ENCODE measurements at places on chromosomes 2 and 18.

DNA sequence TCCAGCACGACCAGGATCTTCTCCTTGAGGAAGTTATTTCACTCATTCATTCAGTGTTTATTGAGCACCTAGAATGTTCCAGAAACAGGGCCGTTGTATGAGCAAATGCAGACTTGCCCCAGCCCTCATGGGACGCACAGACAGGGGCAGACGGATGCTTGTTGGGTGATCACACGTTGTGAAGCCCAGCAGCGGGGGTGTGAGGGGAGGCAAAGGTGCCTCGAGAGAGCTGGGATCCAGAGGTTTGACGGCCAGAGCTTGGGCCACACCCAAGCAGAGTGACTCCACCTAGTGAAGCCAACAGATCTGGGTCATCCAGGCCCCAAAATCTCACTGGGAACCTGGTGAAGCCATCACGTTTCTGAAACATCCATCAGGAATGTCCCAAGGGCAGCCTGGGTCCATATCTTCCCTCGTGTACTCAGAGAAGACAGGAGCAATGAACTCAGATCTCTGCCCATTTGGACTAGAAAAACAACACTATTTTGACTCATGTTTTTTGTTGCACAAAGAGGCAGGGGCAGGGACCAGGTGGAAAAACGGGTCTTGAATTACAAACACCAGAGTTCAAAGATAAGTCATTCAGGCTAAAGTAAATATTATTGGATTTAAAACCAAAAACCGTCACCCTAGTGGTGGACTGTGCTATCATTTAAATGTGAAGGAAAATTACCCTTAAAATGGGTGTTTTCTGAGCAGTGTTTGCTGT lies 54.9 kb upstream of the RBM44 start:
- peak; percentile 19 for DNase-seq

DNA sequence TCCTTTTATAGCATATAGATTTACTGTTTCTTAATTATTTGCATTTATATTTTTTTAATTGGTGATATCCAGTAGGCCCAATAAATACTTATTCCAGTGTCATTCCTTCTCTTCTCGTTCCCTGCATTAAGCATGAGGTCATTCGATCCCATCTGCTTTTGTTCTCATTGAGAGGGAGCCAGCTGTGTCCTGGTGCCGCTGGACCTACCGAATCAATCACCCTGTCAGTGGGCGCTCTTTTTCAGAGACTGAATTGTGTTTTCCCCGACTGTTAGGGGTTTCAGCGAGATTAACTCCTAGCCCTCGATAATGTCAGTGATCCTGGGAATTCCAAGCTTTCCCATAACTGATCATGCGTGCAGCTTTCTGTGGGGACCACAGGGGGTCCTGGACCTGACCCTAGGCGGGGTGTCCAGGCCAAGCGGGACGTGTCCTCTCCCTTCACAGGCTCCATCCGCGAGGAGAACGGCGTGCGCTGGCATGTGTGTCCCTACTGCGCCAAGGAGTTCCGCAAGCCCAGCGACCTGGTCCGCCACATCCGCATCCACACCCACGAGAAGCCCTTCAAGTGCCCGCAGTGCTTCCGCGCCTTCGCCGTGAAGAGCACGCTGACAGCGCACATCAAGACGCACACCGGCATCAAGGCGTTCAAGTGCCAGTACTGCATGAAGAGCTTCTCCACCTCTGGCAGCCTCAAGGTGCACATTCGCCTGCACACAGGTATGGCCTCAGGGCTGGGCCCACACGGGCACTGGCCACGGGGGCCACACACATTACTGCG lies 72.4 kb downstream of the ZNF236 start:
- no peak for DNase-seq

DNA sequence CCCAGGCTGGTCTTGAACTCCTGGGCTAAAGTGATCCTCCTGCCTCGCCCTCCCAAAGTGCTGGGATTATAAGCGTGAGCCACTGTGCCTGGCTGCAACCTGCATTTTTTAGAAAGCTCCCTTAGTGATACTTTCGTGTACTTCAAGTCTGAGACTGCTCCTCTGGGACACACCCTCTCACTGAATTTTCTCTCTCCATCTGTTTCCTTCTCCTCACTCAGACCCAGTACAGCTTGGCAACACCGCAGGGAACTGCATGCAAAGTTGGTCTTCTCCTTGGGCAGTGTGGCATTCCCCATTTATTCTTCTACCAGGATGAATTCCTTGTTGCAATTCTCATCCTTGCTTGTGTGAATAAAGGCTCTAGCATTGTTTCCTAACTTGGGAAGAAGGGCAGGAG lies 175.9 kb downstream of the LPIN1 start:
- no peak for DNase-seq

DNA sequence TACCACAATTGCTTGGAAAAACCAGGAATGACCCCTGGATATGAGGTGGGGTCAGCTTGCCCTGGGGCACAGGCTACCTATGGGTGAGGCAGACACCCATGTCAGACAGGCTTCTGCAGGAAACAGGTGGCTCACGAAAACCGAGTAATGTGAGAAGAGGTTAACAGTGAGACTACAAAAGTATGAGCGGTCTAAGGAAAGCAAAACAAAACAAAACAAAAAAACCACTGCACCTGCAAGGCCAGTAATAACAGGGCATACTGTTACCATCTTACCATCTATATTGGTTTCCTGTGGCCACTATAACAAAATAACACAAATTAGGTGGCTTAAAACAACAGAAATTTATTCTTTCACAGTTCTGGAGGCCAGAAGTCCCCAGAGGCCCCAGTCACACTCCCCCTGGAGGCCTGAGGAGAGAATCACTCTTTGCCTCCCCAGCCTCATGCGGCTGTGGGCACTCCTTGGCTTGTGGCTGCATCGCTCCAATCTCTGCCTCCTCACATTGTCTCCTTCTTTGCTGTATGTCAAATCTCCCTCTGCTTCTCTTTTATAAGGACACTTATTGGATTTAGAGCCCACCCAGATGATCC lies 86.6 kb upstream of the EPC2 start:
- DNase-seq: no peak

DNA sequence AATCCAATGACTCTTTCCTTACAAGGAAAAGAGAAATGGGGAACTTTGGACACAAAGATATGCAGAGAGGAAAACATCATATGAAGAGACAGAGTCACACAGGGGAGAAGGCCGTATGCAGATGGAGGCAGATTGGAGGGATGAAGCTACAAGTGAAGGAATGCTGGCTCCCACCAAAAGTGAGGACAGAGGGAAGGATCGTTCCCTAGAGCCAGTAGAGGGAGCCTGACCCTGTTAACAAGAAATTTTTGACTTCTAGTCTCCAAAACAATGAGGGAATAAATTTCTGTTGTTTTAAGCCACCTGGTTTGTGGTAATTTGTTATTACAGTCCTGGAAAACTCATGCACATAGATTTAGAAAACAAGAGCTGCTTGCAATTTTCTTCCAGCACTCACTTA lies 169.3 kb downstream of the PMAIP1 start:
- no peak for DNase-seq

- DNase-seq: no peak
Observed at GRCh38 chr2:164794432-164795231, 47.0 kb downstream of the COBLL1 start.

DNA sequence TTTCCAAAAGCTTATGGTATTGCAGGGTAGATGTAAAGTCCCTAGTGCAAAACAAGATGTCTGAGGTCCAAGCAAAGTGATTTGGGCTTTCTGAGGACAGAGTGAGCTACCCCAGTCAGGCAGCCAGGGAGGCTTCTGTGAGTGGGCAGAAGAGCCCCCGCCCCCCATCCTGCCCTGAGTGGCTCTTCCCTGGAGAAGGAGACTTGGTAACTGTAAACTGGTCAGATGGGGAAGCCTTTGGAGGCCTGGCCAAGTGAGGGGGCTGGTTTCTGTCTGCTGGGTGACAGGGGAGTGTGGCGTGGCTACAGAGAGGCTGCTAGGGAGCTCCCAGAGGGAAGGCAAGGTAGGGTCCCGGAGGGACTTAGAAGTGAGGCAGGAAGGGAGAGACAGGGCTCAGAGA lies 181.3 kb upstream of the HAAO start:
- no peak for DNase-seq

GRCh38 chr2:241935774-241936173 lies 66.2 kb downstream of the RTP5 start:
- DNase-seq: no peak

DNA sequence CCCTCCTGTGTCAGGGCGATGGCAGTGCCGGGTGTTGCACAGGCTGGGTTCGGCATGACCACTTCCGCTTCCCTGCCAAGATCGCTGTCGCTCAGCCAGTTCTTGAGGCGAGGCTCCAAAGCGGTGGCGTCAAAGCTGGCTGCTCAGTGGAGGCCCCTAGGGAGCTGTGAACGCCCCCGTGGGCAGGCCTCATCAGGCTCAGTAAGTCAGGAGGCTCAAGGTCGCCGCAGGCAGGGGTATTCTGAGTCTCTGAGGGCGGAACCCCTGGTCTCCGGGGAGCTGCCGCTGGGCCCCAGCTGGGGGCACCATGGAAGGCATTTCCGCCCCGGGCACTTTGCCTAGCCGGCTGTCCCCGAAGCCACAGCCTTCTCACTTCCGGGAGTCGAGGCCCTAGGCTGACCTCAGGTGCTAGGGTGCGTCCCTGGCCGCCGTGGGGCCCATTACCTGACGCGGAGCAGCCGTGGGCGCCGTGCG lies 210.4 kb downstream of the SOCS6 start:
- no peak for DNase-seq

- no peak for DNase-seq
Observed at GRCh38 chr2:233699424-233700027, 6.8 kb downstream of the UGT1A6 start.

DNA sequence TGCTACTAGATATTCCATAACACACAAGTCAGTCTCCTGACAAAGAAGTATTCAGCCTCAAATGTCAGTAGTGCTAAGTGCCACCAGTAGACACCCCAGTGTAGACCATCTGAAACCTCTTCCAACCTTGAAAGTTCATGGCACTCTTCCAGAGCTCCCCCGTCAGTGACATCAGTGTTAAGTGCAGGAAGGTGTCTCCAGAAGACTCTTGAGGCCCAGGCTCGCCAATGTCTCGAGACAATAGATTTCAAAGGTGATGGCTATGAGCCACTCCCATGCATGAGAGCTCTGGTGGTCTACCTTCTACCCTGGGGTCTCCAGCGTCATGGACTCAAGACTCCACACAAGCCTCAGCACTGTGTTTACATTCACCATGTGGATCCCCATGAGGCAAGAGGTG lies 183.8 kb downstream of the SMAD2 start:
- DNase-seq: no peak

DNA sequence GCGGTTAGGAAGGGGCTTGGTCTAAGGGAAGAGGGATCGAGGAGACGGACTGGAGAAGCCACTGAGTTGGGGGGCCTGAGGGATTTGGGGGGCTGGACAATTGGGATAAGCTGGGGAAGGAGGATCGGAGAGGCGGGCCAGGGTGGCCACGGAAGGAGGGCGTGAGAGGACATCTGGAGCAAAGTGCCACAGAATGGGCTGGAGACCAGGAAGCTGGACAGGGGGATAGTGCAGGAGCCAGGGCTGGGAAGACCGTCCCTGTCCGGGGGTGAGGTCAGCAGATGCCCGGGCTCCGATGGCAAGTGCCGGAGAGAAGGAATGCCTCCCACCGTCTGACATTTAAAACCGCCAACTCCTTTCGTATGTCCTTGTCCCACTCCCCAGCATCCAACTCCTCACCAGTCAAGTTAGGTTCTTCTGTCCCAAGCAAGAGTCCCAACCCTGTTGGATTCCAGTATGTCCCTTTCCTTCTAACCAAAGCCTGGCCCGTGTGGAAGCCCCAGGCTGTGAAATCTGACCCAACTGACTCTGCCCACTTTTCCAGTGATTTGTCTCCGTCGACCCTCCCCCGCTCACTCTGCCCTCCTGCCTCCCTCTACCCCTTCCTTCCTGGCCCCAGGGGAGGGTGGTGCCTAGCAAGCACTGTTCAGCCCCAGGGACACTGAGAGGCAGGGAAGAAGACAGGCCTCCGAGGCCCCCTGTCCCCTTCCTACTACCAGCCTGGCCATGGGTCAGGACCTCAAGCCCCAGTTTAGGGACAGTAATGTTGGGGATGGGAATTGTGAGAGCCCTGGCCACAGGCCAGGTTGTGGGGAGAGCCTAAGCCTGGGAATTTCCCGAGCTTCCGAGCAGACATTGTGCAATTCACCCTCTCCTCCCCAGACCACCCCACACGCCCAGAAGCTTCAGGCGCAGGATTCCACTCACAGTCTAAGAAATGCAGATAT lies 31.5 kb upstream of the TMBIM1 start:
- DNase-seq: no peak

DNA sequence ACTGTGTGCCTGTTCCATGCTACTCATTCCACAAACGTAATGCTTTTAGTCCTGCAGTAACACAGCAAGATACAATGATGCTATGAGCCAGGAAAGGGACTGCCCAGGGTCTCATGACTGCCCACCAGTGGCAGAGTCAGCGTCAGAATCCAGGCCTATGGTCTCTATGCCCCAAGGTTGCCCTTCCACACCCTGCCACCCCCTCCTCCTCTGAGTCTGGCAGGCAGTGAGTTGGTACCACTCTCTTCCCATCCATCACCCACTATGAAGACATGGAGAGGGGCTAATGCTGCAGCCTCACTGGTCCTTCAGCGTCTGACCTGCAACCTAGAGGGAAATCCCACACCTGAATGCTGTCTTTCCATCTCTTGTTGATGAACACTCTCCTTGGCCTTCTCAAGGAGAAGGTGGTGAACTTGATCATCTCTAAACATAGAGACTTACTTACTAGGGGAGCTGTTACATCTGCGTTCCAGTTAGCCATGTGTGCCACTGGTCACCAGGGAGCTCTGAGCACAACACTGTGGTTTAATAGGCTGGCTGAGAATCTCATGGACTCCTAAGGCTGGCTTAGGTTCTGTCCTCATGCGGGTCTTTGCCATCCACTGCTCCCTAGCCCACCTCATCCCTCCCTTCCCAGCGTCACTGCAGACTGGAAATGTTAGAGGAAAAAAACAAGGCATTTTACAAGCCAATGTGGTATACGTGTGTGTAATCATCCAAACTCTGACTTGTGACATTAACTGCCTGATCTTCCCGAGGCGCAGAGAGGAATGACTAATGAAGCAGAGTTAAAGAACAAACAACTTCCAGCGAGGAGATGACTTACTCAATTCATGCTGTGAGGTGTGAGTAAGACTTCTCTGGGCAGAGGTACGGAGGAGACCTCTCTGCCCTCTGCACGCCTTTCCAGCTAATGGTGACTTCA lies 28.8 kb downstream of the STEAP3 start:
- DNase-seq: peak; percentile 93

DNA sequence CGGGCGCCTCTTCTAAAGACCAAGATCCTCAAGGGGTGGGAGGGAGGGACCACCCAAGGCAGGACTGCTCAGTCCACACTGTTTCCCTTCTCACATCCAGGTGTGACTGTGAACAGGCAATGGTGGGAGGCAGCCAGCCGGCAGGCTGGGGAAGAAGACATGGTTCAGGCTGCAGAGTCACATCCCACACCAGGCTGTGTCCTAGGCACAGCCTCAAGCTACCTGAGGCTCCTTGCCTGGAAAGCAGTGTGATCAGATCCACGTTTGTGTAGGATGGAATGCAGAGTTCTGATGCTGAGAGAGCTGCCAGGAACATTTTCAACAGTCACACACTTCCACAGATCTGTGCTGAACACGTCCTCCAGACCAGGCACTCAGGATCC lies 16.4 kb downstream of the SLC66A2 start:
- DNase-seq: no peak

- DNase-seq: no peak
Observed at GRCh38 chr2:56077359-56077915, 106.4 kb upstream of the CCDC85A start.

GRCh38 chr2:28674062-28674712 lies 77.4 kb upstream of the PPP1CB start:
- no peak for DNase-seq

GRCh38 chr2:74037379-74037860 lies 52.7 kb downstream of the TET3 start:
- no peak for DNase-seq

All from stromal cell of bone marrow (primary cell).